ENCODE measurements at places on chromosomes 1 and 21. TPM values are rescaled to one million over a fixed set of nuclear protein-coding genes. Genes with fewer than 3 reads are reported as not detected.

SH2D5 gene
- 1.6 TPM for total RNA-seq

CYP4A11 gene
- total RNA-seq = not detected

NEGR1 gene
- total RNA-seq = 33.3 TPM

TNFRSF8 gene
- total RNA-seq = 1.1 TPM

TRIM58 gene
- not detected for total RNA-seq

PRAMEF5 gene
- total RNA-seq = not detected

PTGER3 gene
- total RNA-seq = 10.6 TPM

ANGEL2 gene
- 50.2 TPM for total RNA-seq

DIP2A gene
- total RNA-seq = 30.8 TPM

ETS2 gene
- 50.9 TPM for total RNA-seq

DNA sequence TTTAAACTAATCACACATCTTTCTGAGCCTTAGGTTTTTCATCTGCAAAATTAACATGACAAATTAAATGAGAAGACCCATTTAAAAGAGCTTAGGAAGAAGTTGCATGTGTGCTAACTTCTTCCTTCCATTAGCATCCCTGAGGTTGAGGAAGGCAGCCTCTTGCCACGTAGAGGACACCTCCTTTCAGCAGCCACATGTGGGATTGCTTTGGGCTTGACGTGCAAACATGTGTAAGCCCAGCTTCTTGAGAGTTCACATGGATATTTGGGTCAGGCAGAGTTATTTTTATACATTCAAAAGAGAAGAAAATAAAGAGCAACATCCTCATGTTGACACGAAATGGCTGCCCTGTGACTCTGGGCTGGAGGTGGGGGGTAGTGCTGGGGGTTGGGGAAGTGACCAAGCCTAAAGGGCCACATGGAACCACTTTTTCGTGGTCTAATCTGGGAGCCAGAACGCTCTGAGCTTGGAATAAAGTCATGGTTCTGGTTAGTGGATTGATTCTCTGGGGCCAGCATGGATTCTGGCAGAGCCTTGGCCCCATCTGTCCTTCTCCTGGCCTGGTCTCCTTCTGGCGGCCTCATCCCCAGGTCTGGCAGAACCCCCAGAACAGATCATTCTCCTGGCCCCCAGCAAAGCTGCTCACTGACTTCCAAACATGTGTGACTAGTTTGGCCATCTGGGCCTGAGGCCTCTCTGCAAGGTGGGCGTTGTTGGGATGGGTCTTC lies 137.1 kb upstream of the USP24 start:
- ATAC-seq = peak; percentile 79

DNA sequence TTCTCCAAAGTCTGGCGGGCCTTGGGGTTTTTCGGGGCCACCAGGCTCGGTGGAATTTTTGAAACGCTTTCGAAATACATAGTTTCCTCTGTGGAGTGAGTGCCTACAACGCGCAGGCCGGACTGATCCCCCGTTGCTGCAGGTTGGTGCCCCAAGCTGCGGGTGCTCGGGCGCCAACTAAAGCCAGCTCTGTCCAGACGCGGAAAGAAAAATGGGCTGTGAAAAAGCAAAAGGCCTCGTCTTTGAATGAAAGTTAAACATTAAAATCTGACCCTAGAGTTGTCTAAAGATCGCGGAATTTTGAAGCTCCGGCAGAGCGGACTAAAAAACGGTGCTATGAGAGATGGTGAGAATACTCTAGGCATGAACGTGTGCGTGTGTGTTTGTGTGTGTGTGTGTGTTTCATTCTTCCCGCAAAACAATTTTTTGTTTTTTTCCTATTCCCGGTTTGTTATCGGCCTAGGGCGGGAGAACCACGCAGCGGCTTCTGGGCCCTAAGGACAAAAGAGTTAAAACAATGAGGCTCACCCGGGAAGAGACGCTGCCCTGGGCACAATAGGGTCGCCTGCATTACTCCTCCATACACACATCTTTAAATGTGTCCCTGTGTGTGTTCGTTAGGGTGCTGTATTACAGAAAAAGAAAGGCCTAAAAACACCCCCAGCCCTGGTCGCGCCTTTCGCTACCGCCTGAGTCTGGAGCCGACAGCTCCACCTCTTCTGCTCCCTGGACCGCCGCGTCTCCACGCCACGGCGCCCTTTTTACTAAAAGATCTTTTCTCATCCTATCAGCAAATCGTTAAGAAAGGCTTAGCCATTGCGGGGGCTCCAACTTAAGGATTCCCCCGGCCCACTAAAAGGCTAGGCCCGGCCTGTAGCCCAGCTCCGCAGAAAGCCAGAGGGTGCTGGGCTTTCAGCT lies 3.2 kb downstream of the TBX15 start:
- ATAC-seq = no peak

DNA sequence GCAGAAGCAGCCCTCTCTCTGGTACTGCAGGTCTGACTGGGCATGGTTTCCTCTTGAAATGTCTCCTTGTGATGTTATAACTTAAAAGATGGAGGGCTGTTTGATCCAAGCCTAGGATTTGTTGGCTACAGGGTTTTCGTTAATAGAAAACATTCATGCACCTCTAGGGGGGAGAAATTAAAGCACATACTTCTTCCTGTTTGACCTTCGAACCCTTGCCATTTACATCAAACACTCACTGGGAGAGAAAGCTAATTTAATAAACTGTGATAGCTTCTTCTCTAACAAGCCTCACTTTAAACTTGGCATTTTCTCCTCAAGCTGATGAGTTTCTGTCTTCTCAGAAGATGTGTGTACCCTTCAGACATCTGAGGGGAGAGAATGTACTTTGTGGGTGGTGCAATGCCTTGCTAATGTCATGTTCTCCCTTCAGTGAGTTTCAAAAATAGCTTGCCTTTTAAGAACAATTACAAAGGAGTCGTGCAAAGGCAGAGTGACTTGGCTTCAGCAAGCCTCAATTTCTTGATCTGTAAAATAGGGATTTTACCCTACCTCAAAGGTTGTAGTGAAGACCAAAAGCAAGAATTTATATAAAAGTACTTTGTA lies 20.4 kb downstream of the CACHD1 start:
- ATAC-seq = no peak

- no peak for ATAC-seq
Observed at GRCh38 chr1:29238620-29239002, 2.3 kb downstream of the PTPRU start.

DNA sequence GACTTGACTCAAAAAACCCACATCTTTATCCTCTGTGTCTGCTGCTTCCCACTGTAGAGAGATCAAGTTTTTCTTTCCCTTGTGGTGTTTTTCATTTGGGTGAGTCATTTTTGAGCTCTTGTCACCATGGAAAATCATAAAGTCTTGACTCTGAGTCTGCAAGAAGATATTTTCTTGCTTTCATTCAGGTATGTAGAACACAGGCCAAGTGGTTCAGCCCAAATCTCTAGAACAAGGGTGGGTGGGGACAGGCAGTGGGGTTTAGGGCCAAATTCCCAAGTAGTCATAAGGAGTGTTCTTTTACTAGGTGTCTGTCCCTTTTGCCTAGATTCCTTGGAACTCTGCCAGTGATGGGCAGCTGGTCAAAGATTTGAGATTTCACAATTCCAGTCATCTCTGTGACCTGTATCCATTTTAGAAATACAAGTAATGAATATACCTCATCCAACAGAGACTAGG lies 21.5 kb upstream of the ARHGAP29 start:
- peak; percentile 95 for ATAC-seq

DNA sequence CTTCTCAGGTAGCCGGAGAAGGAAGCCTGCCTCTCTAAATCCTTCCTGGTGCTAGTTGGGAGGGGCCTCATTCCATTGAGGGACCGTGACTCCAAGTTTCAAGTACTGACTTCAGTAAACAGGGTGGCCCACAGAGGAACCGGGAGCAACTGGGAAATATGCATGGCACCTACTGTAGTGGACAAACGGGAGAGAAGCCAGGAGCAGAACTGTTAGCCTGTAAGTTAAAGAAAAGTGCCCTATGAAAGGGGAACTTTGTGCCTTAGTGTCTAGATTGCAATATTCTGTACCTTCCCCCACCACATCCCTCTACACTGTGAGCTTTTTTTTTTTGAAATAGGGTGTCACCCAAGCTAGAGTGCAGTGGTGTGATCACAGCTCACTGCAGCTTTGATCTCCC lies 33.2 kb upstream of the KANK4 start:
- no peak for ATAC-seq

DNA sequence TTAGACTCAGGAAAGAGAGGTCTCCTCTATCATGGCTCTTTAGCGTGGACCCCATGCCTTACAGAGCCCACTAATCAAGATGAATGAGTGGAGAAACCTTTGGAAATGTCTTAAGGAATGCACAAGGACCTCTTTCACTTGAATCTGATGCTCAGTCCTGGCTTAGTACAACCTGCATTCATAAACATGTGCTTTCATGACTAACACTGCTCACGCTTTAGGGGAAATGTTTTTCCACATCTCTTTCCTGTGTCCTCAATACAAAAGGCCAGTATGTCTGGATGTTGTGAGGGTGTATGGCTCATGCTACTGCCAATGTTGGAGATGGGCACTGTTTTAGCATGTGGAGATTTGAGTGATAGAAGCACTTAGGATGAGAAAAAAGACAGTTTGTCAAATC lies 14.2 kb upstream of the GNG12 start:
- no peak for ATAC-seq

- no peak for ATAC-seq
Observed at GRCh38 chr1:188096521-188096920, 1267.8 kb downstream of the PLA2G4A start.

DNA sequence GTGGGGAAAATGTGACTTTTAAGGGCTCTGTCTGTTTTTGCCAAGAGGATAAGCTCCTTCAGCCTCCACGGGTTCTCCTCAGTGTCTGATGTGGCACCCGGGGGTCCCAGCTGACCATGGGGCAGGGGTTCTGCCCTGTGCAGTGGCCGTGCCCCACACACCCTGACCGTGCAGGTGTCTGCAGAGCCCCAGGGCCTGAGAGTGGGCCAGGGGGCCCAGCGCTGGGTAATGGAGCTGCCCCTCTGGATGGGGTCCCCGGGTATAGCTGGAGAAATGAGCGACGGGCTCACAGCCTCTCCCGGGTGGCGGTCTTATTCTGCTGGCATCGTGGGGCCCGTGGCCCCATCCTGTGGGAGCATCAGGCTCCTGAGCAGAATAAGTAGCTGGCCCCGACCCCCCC lies 2.9 kb upstream of the PFKL start:
- ATAC-seq = no peak

- ATAC-seq = no peak
Observed at GRCh38 chr1:63813829-63814277, 40.0 kb downstream of the ROR1 start.
